Fibroblast of the aortic adventitia (primary cell): ENCODE measurements at places on chromosomes 12 and 14.

DNA sequence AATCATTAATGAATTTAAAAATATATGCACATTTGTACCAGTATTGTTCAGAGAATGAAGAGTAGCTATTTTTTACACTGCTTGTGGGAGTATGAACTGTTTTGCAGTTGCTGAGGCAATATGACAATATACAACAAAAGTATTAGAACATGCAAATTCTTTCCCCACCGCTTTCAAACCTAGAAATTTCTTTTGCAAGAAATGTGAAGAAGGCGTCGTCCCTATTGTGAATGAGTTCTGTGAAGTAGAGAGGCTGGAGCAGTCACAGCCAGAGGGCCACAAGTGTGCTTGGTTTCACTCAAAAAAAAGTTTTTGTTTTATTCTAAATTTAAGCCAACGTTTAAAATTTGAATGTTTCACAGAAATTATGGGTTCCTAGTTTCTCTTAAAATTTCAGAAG is 184.9 kb downstream of the ALG10B start:
- no peak for DNase-seq

DNA sequence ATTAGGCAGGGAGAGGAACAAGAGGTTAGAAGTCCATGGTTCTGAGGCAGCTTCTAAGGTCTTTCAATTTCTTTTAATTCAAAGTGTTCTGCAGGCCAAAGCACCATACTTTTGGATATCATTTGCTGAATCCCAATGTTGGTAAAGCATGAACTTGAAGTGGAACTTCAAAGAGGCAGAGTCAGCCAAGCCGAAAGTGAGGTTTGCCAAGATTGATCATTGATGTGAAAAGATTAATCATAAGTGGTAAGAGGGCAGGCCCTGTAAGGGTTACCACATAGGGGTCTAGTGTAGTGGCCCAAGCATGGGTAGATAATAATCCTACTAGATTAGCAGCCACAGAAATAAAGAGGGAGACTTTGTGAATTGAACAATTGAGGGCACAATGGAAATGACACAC is 191.7 kb upstream of the DIO2 start:
- DNase-seq = no peak

GRCh38 chr14:57549765-57550420 is 56.2 kb upstream of the CCDC198 start:
- DNase-seq = no peak

- DNase-seq = no peak
These were observed 60.6 kb upstream of the DIO3 start for GRCh38 chr14:101500681-101501080.

GRCh38 chr12:71125949-71126348 is 31.9 kb downstream of the TSPAN8 start:
- DNase-seq = no peak
